ENCODE measurements at places on chromosomes 16 and 17.

- DNase-seq, result no peak
Measured at GRCh38 chr16:85465328-85466303, 147.5 kb upstream of the GSE1 start.

GRCh38 chr16:79250502-79251098, 349.9 kb downstream of the MAF start:
- DNase-seq, result no peak

DNA sequence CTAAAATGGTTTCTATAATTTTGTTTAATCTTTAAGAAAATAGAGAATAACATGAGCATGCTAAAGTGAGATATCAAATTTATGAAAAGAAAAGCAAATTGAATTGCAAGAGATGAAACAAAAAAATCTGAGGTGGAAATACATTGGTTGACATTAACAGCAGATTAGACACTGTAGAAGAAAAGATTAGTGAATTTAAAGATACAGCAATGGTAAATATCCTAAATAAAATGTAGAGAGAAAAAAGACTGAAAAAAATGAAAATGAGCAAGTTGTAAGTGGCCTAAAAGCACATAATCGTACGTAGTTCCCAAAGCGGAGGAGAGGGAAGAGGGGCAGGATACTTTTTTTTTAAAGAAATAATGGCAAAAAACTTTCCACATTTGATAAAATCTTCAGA, 30.5 kb upstream of the ALDH3A2 start:
- no peak for DNase-seq

DNA sequence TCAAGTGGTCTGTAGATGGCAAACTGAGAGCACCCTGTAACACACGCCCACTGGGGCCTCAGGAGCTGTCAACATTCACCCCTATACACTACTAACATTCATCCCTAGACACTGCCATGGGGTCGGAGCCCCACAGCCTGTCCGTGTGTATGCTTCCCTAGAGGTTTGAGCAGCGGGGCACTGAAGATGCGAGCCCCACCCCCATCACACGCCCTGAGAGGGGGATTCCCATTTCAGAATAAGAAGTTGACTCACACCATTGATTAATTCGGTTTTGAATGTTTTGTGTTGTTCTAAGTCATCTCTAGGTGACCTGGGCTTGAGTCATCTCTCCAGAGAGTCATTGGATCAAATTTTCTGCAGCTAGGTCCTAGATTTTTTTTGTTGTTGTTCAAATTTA, 37.3 kb upstream of the MMD start:
- no peak for DNase-seq

DNA sequence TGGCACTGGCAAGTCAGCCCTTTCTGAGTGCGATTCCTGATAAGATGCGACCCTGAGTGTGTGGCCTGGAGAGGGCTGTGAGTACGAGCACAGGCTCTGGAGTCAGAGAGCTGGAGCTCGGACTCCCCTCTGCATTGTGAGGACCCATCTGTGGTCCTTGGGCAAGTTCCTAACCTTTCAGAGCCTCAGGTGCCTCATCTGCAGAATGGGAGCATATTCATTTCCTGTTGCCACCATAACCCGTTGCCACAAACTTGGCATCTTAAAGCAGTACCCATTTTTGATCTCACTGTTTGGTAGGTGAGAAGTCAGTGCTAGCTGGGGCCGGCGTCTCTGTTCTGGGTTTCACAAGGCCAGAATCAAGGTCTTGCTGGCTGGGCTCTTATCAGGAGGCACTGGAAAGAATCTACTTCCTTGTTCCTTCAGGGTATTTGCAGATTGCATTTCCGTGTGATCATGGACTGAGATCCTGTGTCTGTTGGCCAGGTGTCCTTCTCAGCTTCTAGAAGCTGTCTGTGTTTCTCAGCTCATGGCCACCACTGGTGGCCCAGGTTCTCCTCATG, 20.2 kb downstream of the KNOP1 start:
- DNase-seq, result no peak

GRCh38 chr17:6306820-6307219, 128.1 kb downstream of the AIPL1 start:
- no peak for DNase-seq

Data from coronary artery (tissue), 2 donors.